ENCODE measurements at places on chromosomes 16 and 17.
A peak's percentile ranks its signal among the peaks of the same experiment; 100 is the strongest.

DNA sequence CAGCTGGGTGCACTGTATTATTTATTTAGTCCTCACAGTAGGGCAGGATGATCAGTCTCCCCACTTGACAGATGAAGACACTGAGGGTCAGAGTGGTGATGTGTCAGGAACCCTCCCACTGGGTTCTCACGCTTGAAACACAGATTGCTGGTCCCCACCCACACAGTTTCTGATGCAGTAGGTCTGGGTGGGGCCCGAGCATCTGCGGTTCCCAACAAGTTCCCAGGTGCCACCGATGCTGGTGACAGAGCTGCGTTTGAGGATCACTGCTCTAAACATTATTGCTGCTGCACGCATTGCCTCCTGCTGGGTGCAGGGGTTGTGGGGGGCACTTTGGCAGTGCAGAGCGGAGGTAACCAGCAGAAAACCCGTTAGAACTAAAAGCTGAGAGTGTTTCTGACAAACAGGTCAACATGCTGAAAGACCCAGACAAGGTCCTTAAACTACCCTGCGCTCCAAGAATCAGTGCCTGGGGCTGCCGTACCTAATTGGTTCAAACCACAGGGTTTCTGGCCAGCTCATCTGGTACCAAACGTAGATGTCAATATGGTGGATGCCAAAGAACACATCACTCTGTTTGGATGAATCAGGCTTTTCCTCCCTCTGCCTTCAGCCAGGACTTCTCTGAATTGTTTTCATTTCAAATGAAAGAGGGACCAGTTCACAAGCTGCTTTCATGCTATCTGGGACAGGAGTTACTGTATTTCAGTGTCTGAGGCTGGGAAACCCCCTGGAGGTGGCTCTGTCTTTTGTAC, 76.0 kb downstream of the ABCC1 start:
- DNase-seq = peak; percentile 47

GRCh38 chr17:34757611-34758010, 178.2 kb downstream of the TMEM132E start:
- DNase-seq = no peak

GRCh38 chr16:13108126-13108525, 206.7 kb downstream of the SHISA9 start:
- DNase-seq = no peak

- no peak for DNase-seq
Observed at GRCh38 chr17:31048780-31049179, 46.0 kb upstream of the NF1 start.

DNA sequence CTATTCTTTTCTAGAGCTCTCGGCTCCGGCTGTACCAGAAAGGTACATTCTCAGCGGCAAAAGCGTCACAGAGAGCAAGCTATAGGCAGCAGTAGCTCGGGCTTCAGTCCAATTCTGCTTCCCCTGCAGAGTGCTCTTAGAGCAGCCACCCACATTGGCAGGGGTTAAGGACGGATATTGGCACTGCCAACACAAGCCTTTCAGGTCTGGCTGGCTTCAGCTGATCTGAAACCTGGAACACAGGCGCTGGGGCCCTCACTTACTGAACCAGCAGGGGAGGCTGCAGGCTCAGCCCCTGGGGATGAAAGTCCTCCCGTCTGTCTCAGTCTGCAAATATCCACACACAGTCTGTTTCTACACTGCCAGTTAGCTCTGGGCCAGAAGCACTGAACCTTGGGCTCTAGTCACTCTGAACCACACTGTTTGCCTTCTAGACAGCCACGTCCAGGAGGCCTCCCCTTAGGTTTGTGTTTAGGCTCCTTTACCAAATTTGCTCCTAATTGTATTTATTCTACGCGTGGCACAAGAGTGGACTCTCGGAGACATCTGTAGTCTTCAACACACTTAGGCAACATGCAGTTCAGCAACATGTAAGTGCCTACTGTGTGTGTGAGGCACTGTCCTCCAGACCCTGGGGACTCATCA, 40.1 kb downstream of the HIC1 start:
- DNase-seq = no peak

- no peak for DNase-seq
Observed at GRCh38 chr16:87278191-87279093, 38.8 kb downstream of the C16orf95 start.

DNA sequence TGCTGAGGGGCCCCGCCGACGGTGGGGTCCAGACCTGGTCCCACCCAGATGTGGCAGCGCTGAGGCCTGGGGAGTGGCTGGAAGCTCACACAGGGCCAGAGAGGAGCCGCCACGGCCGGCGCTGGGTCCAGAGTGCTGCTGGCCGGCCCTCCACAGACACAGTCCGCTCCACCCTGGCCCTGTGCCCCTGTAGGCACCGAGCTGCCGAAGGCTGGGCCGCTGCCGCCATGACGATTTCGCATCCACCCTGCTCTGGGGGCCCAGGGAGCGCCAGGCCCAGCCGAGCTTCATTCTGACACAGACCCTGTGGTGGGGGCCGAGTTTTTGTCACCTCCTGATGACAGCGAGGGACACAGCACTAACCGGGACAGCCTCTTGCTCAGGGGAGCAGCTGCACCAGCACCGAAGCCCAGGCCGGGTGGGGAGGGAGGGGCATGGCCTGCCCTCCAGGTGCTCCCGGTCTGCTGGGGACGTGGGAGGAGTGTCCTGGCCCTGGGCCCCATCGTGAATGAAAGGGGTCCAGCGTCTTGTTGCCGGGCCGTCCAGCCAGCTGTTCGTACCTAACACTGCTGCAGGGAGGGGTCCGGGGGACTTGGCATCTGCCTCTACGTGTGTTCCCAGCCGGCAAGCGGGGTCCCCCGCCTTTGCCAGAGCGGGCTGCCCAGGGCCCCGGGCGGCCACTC, 27.1 kb upstream of the SSTR5 start:
- no peak for DNase-seq

GRCh38 chr16:23213831-23214230, 31.3 kb downstream of the SCNN1G start:
- DNase-seq = no peak

DNA sequence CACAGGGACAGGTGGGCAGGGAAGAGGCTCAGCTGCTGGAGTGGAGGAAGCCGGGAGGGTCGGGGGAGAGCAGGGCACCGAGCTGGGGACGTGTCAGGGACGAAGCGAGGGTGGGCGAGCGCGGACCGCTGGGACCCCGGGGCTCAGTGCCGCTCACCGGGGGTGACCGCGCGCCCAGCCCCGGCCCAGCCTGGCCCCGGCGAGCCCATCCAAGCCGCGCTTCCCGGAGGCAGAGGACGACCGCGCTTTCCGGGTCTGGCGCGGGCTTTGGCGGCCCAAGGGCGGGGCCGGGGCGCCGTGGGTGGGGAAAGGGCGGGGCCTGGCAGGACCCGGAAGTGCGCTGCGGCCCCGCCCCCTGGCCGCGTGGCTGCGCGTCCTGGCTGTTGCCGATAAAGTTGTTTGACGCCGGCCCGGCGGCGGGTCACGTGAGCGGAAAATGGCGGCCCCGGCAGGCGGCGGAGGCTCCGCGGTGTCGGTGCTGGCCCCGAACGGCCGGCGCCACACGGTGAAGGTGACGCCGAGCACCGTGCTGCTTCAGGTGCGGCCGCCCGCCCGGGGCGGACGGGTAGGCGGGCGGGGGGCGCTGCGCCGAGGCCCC, at the start of gene ASPSCR1:
ASPSCR1 (plus strand) TSS at position 419 of the 598 bp plus-strand sequence; CDS start at position 437, 18 bp downstream.
- DNase-seq = peak; percentile 82

DNA sequence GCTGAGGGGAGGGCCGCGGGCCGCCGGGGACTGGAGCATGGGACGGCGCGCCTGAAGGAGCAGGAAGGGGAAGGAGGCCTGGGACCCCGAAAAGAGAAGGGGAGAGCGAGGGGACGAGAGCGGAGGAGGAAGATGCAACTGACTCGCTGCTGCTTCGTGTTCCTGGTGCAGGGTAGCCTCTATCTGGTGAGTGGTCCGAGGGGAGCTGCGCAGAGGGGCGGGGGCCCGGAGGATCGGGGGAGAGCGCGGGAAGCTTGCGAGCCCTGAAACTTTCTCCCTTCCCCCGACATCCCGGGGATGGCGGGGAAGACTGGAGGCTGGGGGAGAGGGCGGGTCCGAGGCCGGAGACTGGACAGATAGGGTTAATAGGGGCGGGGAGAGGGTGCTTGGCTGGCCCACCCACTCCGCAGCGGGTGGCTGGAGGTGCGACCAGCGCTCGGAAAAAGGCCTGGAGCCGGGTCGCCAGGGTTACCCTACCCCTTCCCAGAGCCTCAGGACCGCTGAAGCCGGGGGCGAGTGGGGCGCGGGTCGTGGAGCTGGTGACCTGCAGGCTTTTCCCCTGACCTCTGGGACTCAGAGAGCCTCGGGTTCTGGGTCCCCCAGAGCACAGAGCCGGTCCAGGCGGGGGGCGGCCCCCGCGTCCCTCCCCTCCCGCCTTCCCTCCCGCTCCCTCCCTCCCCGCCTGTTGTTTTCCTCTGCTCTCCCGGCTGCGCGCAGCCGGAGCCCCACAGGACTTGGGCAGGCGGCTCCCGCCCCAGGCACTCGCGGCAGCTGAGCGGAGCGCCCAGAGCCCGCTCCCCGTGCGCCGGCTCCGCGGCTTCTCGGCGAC, 631 bp downstream of the NXPH3 start:
- no peak for DNase-seq

- no peak for DNase-seq
Observed at GRCh38 chr17:6797718-6798351, 21.8 kb downstream of the FBXO39 start.
